ENCODE measurements at places on chromosomes 12 and 14.

DNA sequence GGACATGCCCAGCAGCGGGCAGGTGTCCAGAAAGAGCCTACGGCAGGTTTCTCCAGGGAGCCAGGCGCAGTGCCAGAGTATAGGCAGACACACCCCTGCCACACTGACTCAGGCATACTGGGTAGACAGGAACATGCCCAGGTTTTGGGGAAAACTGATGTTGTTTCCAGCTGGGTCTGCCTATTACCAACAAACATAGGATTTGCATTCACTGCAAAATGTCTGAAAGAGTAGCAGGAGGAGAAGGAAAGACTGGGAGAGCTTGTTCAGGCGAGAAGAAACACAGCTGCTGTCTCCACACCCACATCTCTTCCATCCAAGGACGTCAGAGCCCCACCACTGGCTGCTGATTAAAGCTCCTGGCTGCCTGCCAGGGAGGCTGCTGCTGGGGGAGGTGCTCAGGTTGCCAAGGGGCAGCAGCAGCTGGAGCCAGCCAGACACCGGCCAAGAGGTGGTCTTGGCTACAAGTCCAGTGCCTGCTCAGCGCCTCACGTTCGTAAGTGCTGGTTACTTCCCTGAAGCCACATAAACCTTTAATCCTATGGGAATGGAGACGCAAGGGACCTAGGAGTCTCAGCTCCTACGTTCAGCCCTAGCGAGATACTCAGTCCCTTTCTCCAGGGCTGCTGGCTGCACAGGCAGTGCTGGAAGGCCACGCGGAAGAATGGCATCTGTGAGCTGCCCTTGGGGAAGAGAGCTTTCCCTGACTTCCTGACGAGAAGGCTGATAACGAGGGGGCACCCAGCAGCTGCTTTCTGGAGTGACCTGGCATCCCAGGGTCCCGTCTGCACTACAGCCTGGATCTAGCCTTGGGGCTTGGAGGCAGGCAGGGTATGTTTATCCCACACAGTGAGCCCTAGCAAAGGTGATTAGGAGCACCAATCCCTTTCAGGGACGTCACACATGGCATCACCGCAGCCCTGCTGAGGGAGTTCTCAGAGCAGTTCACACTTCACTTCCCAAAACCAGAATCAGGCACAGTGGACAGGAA is 58.1 kb downstream of the PLEKHG3 start:
- DNase-seq, result peak; percentile 96

DNA sequence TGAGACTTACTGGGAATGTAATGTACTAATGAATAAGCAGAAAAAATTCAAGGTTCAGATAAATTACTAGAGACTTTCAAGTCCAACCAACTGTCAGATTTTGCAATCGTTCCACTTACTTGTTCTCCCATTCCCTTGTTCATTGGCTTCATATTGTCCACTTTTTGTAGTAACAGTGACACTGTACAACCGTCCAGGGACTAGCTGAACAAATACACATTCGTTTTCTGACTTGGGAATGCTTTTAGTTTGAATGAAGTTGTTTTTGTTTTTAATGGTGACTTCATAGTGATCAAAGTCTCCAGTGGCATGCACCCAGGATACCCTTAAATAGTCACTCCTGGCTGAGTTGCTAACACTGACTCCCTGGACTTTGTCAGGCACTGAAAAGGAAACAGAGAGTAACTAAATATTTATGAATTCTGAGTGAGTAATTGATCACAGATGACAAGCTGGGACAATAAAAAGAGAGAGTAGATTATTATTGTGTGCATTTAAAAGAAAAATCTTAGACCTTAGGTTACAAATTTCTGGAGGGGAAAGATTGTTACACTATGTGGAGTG is 65.4 kb downstream of the PTPRB start:
- no peak for DNase-seq

DNA sequence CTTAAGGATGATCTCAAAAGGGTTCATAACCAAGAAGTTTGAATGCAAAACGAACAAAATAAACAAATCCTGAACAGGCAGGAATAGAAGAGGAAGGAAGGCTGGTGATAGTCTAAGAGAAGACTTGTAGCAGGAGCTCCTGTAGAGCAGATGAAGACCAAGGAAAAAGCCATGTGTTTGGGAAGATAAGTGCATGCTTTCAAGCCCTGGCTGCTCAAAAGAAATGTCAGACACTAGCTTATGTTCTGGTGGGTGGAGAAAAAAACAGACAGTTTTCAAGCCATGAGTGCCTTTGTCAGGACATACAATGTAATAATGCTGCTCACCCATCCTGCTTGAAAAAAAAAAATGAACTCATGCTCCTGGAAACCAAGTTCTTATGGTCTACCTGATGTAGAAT is 27.4 kb downstream of the TAOK3 start:
- no peak for DNase-seq

DNA sequence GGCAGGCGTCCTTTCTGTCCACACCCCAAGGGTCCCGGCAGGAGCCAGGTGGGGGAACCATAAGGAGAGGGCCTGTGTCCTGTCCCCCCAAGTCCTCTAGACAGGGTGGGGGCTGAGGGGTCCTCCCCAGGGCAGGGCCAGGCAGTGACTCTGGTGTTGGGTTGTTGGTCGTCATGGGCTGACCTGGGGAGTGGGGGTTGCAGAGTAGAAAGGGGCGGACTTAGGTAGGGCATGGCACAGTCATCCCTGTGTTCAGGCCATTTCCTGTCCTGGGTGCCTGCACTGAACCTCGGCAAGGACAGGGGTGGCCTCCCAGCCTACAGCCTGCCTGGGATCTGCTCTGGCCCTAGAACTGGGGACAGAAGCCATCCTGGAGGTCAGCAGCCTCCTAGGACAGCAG is 356.2 kb downstream of the TMEM121 start:
- no peak for DNase-seq

All from NCI-H1092 (cell line).